ENCODE measurements at places on chromosomes 7 and 10. TPM values are rescaled to one million over a fixed set of nuclear protein-coding genes. Genes with fewer than 3 reads are reported as not detected.

GRCh38 chr7:117230276-117231046, 92.4 kb downstream of the WNT2 start:
- peak; percentile 4 for DNase-seq
- H3K4me3 ChIP-seq: no peak overlapping the region
- H3K36me3 ChIP-seq: no peaks in the 10 kb centered on the region
- H3K4me1 ChIP-seq: no peaks in the 10 kb centered on the region
- H3K27ac ChIP-seq: no peak overlapping the region

GRCh38 chr10:42866115-42866995, 83.8 kb downstream of the BMS1 start:
- no peak overlapping the region for H3K4me3 ChIP-seq
- peak; percentile 54 for DNase-seq
- H3K27me3 ChIP-seq: no peaks in the 10 kb centered on the region
- no peaks in the 10 kb centered on the region for H3K36me3 ChIP-seq
- H3K27ac ChIP-seq: no peak overlapping the region

DNA sequence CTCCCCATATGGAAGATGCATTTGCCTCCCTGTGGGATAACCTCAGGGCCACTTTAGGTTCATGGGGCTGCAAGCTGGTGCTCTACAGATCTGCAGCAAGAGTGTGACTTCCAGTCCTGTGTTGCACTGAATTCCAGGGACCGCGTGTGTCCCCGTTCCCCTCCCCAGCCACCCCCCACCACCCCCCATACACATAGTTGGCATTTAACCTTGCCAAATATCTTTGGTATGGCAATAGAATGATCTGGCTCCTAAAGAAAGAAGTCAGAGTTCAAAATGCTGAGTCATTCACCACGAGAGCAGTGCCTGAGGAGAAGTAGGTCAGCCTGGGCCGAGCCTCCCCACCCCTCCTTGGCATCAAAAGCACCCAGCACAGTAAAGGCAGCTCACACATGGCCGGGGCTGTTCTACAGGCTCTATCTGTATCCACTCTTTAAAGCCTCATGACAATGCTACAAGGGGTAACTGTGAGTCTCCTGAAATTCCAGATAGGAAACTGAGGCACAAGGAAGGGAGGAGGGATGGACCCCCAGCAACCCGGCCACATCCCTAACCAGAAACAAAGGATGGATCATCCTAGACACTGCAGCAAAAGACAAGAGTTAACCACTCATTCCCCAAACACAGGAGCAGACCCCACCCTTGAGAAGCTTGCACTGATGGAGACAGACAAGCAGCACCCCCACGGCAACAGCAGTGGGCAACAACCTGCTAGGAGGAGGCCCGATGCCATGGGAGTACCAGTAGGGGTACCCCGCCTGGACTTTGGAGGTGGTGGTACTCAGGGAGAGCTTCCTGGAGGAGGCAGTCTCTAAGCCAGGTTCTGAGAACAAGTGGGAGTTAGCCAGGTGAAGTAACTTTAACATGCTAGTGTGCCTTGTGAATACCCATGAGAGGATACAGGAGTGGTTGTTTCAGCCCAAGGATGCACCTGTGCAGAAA, 70.3 kb upstream of the NANOS1 start:
- no peak for DNase-seq
- H3K27ac ChIP-seq: no peak overlapping the region
- H3K27me3 ChIP-seq: no peaks in the 10 kb centered on the region
- H3K4me1 ChIP-seq: no peaks in the 10 kb centered on the region
- no peak overlapping the region for H3K4me3 ChIP-seq

DNA sequence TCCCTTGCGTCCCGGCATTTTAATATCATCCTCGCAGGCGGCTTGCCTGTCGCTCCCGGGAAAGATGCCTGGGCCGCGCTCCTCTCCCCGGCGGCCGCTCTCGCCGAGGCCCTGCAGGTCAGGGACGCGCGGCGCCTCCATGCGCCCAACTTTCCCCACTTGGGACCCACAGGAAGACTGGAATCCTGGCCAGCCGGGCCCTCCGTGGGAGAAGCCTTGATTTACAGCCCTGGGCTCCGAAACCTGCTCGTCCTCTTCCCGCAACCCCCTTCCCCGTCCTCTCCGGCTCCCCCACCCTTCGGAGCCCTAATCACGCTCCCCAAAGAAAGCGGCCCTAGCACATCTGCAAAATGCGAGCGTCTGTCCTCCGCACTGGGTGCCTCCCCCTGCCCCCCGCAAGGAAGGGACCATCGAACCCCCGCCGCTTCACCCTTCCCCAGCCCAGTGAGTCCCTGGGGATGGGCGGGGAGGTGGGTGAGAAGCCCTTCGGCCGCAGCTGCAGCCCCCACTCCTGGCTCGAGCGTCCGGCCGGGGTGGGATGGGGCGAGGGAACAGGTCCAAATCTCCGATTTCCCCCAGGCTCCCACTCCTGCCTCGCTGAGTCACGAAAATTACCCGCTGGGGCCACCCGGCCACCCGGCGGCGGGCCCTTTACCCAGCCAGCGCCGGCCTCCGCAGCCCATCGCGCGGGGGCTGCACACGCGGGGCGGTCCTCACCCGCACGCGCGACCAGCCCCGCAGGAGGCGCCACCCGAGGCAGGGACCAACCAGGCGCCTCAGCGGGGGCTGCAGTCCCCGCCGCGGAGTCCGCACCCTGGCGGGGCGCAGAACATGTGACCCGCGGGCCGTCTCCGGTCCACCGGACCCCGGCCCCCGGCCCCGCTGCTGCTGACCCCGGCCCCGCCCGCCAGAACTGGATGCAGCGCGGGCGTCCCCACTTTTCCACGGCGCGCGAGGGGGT, 695 bp downstream of the HSPA12A start:
- no peak overlapping the region for H3K4me3 ChIP-seq
- H3K27me3 ChIP-seq: no peaks in the 10 kb centered on the region
- H3K4me1 ChIP-seq: peaks cover 8% of the 10 kb centered on the region
- H3K27ac ChIP-seq: no peak overlapping the region

- no peak overlapping the region for H3K27ac ChIP-seq
- H3K4me3 ChIP-seq: no peak overlapping the region
- H3K36me3 ChIP-seq: no peaks in the 10 kb centered on the region
Observed at GRCh38 chr7:776381-776780, 49.3 kb upstream of the PRKAR1B start.

- H3K27ac ChIP-seq: no peak overlapping the region
- no peaks in the 10 kb centered on the region for H3K27me3 ChIP-seq
- H3K36me3 ChIP-seq: no peaks in the 10 kb centered on the region
- H3K4me1 ChIP-seq: peaks cover 5% of the 10 kb centered on the region
- H3K4me3 ChIP-seq: no peak overlapping the region
- DNase-seq: no peak
Observed at GRCh38 chr10:50326757-50327701, 75.7 kb upstream of the ASAH2 start.

DNA sequence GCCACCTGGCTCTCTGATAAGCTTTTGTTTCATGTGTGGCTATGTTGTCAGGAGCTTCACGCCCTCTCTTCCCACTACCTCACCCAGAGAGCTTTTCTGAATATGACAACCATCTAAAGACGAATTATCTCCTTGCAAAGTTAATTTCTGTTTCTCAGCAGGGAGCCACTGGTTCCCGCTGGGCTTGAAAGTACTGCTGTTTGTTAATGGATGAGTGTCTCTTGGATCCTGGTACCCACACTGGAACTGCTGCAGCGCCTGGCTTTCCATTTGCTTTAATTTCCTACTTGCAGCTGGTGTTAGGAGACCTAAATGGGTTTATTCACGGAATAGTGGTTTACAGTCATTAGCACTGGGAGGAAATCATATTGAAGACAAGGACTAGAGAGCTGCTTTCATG, 267.9 kb upstream of the LRGUK start:
- H3K27ac ChIP-seq: no peak overlapping the region
- no peak overlapping the region for H3K4me3 ChIP-seq
- H3K27me3 ChIP-seq: no peaks in the 10 kb centered on the region
- no peaks in the 10 kb centered on the region for H3K4me1 ChIP-seq
- no peak for DNase-seq

GRCh38 chr10:107656932-107657331, 492.4 kb upstream of the SORCS1 start:
- no peaks in the 10 kb centered on the region for H3K36me3 ChIP-seq
- peaks cover 29% of the 10 kb centered on the region for H3K4me1 ChIP-seq
- H3K27ac ChIP-seq: no peak overlapping the region
- no peaks in the 10 kb centered on the region for H3K27me3 ChIP-seq
- no peak overlapping the region for H3K4me3 ChIP-seq
- DNase-seq: peak; percentile 12

DNA sequence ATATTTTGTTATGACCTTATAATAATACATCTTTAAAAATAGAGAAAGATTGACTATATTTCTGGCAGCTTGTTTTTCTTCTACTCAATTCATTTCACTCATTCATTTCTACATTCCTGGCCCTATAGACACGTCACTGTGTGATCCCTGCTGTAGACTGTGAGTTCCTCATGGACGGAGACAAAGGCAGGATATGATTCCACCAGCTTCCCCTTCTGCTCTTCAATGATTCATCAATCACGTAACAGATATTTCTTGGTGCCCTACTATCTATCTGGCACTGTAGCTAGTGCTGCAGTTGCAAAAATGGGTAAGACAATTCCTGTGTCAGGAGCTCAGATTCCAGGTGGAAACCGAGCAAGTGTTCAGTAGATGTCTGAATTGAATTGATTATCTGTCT, 415.0 kb downstream of the SFMBT2 start:
- no peak for DNase-seq
- H3K27ac ChIP-seq: no peak overlapping the region
- no peaks in the 10 kb centered on the region for H3K27me3 ChIP-seq
- no peak overlapping the region for H3K4me3 ChIP-seq
- no peaks in the 10 kb centered on the region for H3K36me3 ChIP-seq
- peaks cover 5% of the 10 kb centered on the region for H3K4me1 ChIP-seq

DNA sequence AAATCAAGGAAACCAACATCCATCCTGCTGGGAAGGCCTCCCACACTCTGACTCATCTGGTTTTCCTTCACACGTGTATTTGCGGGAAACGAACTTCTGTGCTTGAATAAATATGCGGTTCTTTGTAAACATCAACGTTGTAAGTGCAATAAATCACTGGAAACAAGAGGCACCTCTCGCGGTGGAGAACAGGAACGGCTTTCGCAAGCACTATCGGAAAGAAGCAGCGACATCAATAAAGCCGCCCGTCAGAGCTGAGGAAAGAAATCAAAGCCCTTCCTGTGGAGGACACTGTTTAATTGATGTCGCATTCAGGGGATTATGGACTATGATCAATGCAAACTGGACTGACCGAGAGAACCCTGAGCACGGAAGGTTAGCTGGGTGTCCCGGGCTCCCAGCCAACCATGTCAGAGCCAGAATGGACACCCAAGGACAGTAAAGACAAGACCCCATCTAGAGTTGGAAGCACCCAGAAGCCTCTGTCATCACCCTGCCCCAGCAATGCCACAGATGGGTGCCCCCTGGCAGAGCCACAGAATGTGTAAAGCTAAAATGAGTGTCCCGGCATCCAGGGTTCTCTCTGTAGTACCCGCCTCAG, 37.6 kb downstream of the OAT start:
- no peak overlapping the region for H3K4me3 ChIP-seq
- H3K4me1 ChIP-seq: no peaks in the 10 kb centered on the region
- H3K27me3 ChIP-seq: peaks cover 5% of the 10 kb centered on the region
- DNase-seq: no peak
- no peaks in the 10 kb centered on the region for H3K36me3 ChIP-seq
- no peak overlapping the region for H3K27ac ChIP-seq

DNA sequence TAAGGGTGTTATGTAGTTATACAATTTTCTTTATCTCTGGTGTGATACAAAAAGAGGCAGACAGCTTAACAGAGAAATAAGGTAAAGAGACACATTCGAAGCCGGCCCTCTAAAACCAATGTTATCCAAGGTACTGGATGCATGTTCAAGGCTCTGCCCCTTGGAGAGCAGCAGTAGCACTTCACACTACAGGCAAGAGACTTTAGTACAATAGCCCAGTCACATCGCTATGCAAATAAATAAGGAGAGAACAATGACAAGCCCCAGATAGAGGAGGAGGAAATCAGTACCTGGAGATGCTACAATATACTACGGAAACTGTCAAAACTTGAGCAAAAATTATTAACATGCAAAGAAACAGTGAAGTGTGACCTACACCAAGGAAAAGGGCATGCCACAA, 111.1 kb downstream of the ITGB1 start:
- no peak for DNase-seq
- no peaks in the 10 kb centered on the region for H3K4me1 ChIP-seq
- no peak overlapping the region for H3K4me3 ChIP-seq
- no peaks in the 10 kb centered on the region for H3K36me3 ChIP-seq

- peaks cover 18% of the 10 kb centered on the region for H3K4me1 ChIP-seq
- H3K36me3 ChIP-seq: no peaks in the 10 kb centered on the region
- H3K27me3 ChIP-seq: peaks cover 10% of the 10 kb centered on the region
- no peak overlapping the region for H3K27ac ChIP-seq
- H3K4me3 ChIP-seq: no peak overlapping the region
Observed at GRCh38 chr7:73707045-73707631, 12.3 kb downstream of the STX1A start.

DNA sequence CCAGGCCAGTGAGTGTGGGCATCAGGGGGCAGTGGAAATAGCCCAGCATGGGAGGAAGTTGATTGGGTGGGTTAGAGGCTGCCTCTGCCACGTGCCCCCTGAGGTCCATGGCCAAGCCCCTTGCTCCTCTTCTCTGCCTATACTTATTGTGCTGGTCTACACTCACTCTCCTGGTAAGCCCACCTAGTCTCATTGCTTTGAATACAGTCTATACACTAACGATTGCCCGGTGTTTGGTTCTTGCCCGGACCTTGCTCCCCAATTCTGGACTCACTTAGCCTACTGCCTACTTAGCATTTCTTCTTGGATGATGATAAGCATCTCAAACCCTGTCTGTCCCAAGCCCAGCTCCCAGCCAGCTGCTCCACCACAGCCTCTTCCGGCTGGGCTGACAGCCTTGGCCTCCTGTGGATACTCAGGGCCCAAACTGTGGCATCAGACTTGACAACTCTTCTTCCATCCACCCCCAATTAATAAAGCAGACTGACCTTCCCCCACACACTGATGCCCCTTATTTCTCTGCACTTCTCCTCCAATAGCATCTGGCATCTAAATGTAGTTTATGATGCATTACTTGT, 10.1 kb downstream of the LRRC18 start:
- no peaks in the 10 kb centered on the region for H3K4me1 ChIP-seq
- H3K36me3 ChIP-seq: peaks cover 7% of the 10 kb centered on the region
- H3K27me3 ChIP-seq: no peaks in the 10 kb centered on the region
- no peak overlapping the region for H3K27ac ChIP-seq
- DNase-seq: no peak

DNA sequence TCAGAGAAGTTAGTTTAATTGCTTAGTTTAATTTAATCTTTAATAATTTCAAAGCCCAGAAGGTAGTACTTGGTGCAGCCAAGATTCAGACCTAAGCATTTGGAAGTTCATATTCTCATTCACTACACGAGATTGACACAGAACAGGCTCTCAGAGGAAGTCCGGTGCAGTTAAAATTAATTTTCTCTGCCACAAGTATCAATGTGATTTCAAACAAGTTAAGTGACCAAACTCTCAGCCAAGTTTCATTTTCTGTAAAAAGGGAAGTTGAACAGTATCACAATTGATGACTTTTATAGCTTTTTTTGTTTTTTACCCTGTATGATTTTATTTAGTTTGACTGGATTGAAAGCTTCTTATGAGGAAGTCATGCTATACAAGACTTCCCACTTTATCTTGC, 1494.9 kb upstream of the LRRTM3 start:
- no peak overlapping the region for H3K4me3 ChIP-seq
- no peaks in the 10 kb centered on the region for H3K27me3 ChIP-seq
- no peak overlapping the region for H3K27ac ChIP-seq
- no peaks in the 10 kb centered on the region for H3K4me1 ChIP-seq
- no peak for DNase-seq
- no peaks in the 10 kb centered on the region for H3K36me3 ChIP-seq

NPS gene
- not detected for total RNA-seq

PRF1 gene
- total RNA-seq: 1.0 TPM

AS3MT gene
- not detected for total RNA-seq

GOLGA7B gene
- not detected for total RNA-seq

CADPS2 gene
- total RNA-seq: not detected

ANKRD61 gene
- total RNA-seq: not detected

MACC1 gene
- total RNA-seq: 6.2 TPM

SEMA3D gene
- total RNA-seq: 0.36 TPM
